ENCODE measurements at places on chromosomes 7 and 10.
A peak's percentile ranks its signal among the peaks of the same experiment; 100 is the strongest.

GRCh38 chr7:73429215-73429614, 4.4 kb upstream of the FZD9 start:
- DNase-seq: no peak

GRCh38 chr7:70923181-70923845, 208.6 kb upstream of the GALNT17 start:
- peak; percentile 49 for DNase-seq

- peak; percentile 27 for DNase-seq
These were observed 148.1 kb upstream of the CELF2 start for GRCh38 chr10:10869592-10869991.

GRCh38 chr7:88132725-88133124, 87.1 kb downstream of the SRI start:
- DNase-seq: no peak

DNA sequence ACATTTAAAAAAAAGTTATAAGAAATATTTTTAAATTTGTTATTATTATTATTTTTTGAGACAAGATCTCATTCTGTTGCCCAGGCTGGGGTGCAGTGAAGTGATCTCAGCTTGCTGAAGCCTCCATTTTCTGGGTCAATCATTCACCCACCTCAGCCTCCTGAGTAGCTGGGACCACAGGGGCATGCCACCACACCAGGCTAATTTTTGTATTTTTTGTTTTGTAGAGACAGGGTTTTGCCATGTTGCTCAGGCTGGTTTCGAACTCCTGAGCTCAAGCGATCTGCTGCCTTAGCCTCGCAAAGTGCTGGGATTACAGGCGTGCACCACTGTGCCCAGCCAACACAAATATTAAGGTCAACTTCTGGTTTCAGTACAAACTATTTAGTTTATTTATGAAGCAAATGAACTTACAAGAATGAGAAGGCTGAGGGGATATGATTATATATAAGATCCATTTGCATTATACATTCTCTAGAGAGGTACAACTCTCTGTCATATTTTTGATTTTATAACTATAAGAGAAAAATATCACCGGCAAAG, 45.9 kb upstream of the FAM133B start:
- DNase-seq: no peak

- no peak for DNase-seq
These were observed 58.5 kb upstream of the INPP5A start for GRCh38 chr10:132479024-132479602.

GRCh38 chr10:11810313-11810766, 12.8 kb upstream of the PROSER2 start:
- peak; percentile 37 for DNase-seq

DNA sequence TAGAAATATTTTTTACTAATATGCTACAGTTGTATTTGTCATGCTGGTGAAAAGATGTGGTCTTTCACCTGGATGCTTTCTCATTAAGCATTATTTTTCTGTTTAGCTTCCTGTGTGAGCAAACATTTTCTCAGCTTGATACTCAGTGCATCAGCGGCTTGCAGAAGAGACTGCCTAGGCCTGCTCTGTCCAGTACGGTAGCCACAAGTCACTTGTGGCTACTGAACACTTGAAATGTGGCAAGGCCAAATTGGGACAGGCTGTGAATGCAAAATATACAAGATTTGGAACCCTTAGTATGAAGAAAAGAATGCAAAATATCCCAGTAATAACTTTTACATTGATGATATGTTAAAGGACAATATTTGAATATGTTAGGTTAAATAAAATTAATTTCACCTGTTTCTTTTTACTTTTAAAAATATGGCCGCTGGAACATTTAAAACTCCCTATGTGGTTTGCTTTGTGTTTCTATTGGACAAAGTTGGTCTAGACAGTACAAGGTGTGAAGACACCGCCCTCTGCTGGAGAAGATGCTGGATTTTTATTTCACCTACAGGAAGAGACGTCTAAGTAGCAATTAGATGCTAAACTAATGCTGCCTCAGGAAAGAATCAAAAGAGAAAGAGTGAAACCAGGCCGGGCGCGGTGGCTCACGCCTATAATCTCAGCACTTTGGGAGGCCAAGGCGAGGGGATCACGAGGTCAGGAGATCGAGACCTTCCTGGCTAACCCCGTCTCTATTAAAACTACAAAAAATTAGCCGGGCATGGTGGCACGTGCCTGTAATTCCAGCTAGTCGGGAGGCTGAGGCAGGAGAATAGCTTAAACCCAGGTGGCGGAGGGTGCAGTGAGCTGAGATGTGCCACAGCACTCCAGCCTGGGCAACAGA, 5.3 kb downstream of the SRGN start:
- DNase-seq: peak; percentile 84

DNA sequence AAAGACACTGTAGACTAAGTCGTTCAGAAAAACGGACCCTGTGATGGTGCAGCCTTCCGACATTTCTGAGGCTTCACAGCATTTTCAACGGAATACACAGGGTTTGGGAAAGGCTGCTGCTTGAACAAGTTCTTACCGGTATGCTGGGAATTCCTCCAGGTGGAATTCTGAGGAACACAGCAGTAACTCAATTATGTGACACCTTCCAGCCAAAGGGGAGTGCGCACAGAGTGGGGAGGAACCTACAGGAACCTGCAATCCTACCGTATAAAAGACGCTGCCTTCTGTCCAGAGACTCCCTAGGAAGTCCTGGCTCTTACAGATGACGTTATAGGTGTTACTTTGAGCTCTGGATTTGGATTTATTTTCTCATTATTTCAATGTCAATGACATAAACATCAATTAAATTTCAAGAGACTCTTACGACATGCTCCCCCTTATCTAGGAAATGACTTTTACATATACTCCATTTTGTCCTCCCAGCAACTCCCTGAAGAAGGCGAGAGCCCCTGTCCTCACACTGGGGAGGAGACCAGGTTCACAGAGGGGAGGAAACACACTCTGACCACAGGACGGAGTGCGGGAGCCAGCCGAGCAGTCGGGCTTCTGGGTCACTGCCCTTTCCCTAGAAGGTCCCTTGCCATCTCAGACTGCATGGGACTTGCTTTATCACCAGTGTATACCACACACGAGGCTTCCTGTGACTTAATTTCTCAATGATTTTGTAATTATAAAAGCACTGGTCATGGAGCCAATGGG, 27.9 kb downstream of the VIPR2 start:
- DNase-seq: no peak

DNA sequence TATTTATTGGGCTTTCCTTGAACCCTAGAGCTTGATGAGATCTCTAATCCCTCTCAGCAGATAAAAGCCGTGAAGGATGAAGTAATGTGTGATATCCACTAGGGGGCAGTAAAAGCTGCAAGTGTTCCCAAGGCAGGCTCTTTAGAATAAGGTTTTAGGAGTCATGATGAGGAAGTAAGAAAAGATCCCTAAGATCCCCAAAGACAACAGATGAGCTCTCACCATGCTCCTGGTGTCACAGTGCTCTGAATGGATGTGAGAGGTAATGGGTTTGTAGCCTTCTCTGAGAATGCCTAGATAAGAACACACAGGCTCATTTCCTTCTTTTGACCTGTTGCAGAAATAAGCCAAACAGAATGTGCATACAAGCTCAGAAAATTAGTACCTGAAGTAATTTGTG, 70.4 kb upstream of the ITPRID1 start:
- peak; percentile 50 for DNase-seq

DNA sequence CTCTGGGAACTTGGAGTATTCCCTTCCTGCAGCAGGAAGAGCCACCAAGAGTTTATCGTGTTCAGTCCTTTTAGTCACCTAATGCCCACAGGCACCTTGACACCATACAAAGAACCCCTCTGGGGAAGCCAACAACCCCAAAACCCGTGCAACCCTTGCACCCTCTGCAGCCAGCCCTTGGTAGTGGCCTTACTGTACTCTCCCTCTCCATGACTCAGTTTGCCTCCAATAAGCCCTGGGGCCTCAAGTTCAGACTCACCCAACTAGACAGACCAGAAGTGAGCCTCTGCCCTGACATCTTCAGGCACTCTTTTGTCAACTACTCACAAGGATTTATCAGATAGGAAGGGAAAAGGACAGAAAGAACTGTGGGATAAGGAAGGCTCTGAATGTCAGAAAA, 30.9 kb downstream of the KCNMA1 start:
- no peak for DNase-seq

- no peak for DNase-seq
These were observed 54.3 kb upstream of the KDM7A start for GRCh38 chr7:140230861-140231770.

DNA sequence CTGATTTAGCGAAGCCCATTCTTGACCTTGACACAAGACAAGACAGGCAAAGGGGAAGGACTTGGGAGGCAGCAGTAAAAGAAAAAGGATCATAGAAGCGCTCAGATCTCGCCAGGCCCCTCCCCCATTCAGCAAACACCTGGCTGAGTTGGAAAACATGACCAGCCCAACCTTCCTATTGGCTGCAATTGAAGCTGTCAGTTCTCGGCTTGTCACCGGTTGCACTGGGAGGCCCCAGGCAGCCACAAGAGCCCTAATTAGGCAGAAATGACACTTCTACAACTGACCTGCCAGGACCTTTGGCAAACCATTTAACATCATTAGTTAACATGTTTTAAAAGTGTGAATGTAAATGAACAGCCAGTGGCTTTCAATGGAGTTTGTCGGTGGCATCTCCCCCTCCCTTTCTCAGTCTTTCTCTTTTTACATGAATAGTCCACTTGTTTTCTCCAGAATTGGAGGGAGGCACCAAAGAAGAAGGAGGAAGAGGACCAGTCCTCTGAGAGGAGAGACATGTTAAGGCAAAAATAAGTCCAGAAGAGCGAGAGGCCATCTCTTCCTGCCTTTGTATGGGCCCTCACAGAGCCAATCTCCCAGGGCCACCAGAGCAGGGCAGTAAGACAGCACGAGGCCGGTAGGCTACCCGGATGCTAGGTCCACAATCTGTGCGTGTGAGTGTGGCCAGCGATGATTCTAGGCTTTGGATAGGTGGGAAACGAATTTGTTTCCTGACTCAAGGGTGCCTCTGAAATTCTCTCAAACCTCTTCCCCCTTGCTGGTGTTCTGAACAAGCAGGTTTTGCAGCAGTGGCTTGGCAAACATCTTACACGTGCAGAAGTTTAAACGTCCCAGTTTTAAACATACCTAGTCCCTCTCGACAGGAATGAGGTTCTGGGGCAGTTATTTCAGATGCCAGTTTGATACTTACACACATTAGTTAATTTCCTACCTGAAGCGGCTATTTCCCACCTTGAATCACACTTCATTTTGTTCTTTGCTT, 15.0 kb upstream of the ENO4 start:
- no peak for DNase-seq

DNA sequence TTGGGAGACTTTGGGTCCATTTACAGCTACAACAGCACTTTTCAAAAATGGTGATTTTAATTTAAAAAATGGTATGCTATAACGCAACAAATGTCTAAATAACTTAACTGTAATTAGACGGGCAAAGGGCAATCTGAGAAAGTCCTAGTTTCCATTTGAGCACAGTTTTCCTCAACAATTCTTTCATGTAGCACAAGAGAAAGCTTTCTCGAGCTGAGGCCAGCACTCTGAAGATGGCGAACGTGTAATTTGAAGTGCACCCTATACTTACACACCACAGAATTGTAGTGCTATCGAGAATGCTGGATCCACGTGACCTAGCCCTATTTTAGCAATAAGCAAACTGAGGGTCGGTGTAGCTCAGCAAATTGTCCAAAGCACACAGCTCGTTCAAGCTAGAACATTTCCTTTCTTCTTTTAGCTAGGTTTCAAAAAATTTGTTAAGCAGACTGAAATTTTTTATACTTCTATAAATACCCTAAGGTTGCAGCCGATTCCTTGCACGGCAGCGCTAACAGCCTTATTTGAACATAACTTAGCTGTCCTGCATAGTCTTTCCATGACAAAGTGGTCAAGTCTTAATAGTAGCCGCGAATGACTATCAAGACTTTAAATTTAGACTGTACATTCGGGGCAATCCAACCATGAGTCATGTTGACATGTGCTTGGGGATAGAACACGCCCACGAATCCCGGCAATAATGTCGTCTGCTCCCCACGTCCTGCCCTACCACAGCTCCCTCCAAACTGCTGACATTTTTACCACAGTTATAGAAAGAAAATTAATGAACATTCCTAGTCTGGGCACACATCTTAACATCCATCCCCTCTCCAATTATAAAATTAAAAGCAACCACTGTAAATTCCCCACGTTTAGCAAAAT, 10.0 kb downstream of the KLF6 start:
- peak; percentile 93 for DNase-seq

DNA sequence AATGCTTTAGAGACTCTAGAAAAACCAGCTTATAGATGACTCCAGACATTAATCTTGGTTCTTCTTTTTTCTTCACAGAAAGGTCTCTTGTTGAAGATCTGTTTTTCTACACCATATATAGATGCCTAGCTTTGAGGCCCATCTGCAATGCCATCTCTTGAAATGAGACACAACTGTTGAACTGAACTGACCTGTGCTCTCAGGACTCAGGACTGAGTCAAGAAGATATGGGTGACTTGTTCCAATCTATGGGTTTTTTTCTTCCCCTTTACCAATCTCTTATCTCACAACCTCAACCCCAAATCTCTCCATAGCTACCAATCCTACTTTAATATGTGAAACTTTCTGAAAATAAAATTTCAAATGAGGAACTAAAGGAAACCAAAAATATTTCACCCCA, 194.7 kb downstream of the SNX13 start:
- no peak for DNase-seq

DNA sequence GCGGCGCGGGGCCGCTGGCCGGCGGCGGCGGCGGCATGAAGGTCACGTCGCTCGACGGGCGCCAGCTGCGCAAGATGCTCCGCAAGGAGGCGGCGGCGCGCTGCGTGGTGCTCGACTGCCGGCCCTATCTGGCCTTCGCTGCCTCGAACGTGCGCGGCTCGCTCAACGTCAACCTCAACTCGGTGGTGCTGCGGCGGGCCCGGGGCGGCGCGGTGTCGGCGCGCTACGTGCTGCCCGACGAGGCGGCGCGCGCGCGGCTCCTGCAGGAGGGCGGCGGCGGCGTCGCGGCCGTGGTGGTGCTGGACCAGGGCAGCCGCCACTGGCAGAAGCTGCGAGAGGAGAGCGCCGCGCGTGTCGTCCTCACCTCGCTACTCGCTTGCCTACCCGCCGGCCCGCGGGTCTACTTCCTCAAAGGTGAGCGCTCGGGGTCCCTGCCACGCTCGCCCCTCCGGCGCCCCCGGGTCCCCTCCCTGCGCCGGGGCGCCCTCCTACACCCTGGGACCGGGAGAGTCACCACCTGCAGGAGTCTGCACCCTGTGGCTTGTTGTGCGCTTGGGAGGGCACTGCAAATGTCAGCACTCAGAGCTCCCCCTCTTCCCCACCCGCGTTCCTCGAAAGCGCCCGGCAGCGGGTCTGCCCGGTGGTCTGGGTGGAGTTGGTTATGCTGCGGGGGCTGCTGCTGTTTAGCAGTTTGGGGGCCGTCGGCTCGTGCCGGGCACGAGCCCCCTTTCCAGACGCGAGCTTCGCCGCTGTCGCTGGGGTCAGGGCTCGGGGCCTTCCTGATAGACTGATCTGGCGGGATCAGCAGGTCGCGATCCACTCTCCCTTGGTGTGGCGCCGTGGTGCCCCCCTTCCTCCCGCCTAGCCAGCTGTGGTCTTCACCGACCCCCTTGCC, 627 bp downstream of the DUSP5 start:
- no peak for DNase-seq

DNA sequence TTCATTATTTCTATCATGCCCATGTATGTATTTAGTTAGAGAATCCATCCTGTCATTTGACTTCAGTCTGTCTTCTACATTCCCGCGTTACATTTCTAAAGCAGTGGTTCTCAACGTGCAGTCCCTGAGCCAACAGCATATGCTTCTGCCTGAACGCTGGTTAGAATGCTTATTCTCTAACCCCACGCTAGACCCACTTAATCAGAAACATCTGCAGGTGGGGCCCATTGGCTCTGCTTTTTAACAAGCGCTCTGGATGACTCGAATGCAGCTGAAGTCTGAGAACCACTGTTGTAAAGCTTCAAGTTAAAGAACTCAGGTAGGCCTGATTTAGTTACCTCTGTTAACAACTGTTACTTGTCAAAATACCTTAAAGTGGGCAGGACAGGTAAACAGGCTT, 38.2 kb downstream of the NEUROD6 start:
- DNase-seq: no peak

Data from HT1080 (cell line).